ENCODE measurements at places on chromosomes 7 and 10. TPM values are rescaled to one million over a fixed set of nuclear protein-coding genes. Genes with fewer than 3 reads are reported as not detected.
A peak's percentile ranks its signal among the peaks of the same experiment; 100 is the strongest.

GRCh38 chr10:110781139-110781538, 90.6 kb upstream of the PDCD4 start:
- no peak overlapping the region for H3K4me3 ChIP-seq
- H3K27ac ChIP-seq = no peak overlapping the region
- H3K27me3 ChIP-seq = no peaks in the 10 kb centered on the region
- peaks cover 2% of the 10 kb centered on the region for H3K36me3 ChIP-seq
- DNase-seq = no peak
- peaks cover 79% of the 10 kb centered on the region for H3K4me1 ChIP-seq

The MYO1G gene
- total RNA-seq = 369 TPM

DNA sequence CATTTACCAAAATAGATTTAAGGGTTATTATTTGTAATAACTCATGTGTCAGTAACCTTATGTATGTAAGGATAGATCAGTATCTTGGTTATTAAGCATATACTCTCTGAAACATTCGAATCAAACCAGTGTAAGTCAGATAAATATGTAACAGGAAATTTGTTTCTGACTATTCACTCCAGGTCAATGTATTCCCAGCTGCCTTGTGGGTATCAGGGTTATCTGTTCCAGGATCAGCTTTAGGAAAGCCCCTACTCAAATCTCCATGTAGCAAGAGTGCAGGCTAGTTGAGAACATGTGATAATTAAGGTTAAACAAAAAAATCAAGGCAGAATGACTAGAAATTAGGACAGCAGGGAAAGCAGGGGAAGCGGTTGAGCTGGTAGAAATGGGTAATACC, 201.7 kb downstream of the AUTS2 start:
- no peak overlapping the region for H3K4me3 ChIP-seq
- no peak for DNase-seq
- H3K27me3 ChIP-seq = peaks cover 11% of the 10 kb centered on the region
- H3K36me3 ChIP-seq = no peaks in the 10 kb centered on the region
- H3K4me1 ChIP-seq = peaks cover 6% of the 10 kb centered on the region

The PRR15 gene
- not detected for total RNA-seq

The STEAP1 gene
- total RNA-seq = 0.69 TPM

DNA sequence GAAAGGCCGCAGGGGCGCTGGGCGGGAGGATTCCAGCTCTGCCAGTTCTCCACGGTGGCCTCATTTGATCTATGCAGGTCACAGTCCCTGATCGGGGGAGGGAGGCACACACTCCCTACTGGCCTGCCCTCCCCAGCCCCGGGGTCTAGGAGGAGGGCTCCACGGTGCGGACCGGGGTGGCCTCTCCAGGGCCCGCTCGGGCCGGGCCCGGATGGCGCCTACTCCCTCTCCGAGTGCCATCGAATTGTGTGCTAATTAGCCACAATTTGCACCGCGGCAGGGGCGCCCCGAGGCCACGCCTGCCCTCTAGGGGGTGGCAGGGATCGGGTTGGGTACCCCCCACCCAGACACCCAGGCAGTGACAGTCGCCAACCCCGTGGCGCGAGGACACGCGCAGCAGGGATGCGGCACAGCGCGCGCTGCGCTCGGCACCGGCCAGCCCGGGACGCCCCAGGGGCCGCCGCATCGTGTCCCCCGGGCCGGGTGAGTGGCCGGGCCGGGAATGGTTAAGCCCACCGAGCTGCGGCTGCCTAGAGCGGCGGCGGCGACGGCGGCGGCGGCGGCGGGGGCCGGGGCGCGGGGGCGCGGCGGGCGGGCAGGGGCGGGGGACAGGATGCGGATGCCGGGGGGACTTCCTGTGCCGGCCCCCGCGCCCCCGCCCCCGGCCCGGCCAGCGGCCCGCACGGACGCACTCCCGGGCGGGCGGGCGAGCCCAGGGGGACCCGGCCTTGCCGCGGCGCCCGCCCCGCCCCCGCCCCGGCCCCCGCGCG, at the start of gene ZNF853:
TSS of gene ZNF853 (plus strand) at position 658 of the 770 bp plus-strand sequence. CDS start 565 bp downstream, outside the sequence.
- H3K4me3 ChIP-seq = peak within 1 kb of the TSS; percentile 69
- DNase-seq = peak; percentile 29
- peaks cover 13% of the 10 kb centered on the region for H3K4me1 ChIP-seq
- H3K36me3 ChIP-seq = no peaks in the 10 kb centered on the region

The GIMAP4 gene
- total RNA-seq = 135 TPM

The SEMA3C gene
- not detected for total RNA-seq

The LAMB4 gene
- total RNA-seq = not detected

GRCh38 chr10:131746785-131747184, 154.0 kb upstream of the PPP2R2D start:
- H3K27me3 ChIP-seq = peaks cover 22% of the 10 kb centered on the region
- no peak for DNase-seq
- H3K4me3 ChIP-seq = no peak overlapping the region
- H3K27ac ChIP-seq = no peak overlapping the region
- no peaks in the 10 kb centered on the region for H3K36me3 ChIP-seq

The LRIT2 gene
- total RNA-seq = not detected

The CLDN15 gene
- 16.4 TPM for total RNA-seq

DNA sequence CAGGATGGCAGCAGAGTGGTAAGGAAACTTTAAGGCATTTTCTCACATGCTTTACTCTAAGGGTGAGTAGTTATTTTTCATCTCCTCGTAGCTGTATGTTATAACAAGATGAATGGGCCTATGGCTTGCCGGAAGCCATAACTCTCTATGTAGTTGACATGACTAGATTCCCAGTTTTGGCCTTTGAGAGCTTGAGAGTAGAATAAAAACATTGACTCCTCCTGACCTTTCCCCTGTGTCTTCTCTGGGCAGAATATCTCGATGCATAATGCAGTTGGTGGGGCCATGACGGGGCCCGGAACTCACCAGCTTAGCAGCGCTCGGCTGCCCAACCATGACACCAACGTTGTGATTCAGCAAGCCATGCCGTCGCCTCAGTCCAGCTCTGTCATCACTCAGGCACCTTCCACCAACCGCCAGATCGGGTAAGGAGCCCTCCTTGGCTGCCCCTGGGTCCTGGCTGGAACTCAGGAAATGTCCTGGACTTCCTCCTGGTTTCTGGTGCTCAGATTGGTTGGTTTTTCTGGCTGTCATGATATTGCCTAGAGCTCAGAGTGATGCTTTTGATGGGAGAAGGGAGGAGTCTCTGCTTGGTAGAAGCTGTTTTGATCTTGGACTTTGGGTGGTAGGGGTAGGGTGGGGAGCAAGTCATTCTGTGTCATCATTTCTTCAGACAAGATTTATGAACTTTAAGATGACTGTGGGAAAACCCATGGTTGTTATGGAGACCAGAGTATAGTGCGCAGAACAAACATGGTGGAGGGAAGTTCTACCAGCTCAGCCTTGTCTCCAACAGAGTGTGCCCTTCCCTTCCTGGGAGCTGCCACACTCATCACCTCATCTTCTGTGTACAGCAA, 158.0 kb downstream of the CREB5 start:
- peaks cover 10% of the 10 kb centered on the region for H3K27me3 ChIP-seq
- no peak overlapping the region for H3K27ac ChIP-seq
- DNase-seq = no peak
- H3K4me1 ChIP-seq = no peaks in the 10 kb centered on the region
- H3K4me3 ChIP-seq = no peak overlapping the region

DNA sequence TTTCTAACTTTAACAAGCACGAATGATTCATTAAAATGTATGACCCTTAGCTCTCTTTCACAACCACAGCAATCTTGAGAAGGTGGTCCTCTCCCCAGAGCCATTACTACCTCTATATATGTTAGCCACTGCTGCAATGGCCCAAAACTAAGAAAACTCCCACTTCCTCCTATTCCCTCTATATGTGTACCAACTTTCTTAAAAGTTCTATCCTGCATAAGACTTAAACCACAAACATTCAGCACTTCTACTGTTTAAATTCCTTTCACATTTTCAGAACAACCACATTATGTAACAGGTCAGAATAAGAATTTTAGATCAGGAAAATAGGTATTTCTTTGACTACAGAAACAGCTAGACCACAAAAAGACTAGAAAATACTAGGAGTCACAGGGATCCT, 36.2 kb downstream of the WASL start:
- no peak for DNase-seq
- H3K4me3 ChIP-seq = no peak overlapping the region
- H3K27ac ChIP-seq = peak overlapping the region; percentile 23
- no peaks in the 10 kb centered on the region for H3K27me3 ChIP-seq
- H3K4me1 ChIP-seq = peaks cover 55% of the 10 kb centered on the region

The C7orf33 gene
- total RNA-seq = not detected

- peaks cover 39% of the 10 kb centered on the region for H3K4me1 ChIP-seq
- H3K4me3 ChIP-seq = peak overlapping the region; percentile 86
- peak overlapping the region; percentile 96 for H3K27ac ChIP-seq
- peaks cover 11% of the 10 kb centered on the region for H3K36me3 ChIP-seq
- H3K27me3 ChIP-seq = no peaks in the 10 kb centered on the region
These were observed 758 bp downstream of the TMEM168 start for GRCh38 chr7:112789453-112789816.

The TMEM120A gene
- 15.3 TPM for total RNA-seq

The ADGRA1 gene
- not detected for total RNA-seq

DNA sequence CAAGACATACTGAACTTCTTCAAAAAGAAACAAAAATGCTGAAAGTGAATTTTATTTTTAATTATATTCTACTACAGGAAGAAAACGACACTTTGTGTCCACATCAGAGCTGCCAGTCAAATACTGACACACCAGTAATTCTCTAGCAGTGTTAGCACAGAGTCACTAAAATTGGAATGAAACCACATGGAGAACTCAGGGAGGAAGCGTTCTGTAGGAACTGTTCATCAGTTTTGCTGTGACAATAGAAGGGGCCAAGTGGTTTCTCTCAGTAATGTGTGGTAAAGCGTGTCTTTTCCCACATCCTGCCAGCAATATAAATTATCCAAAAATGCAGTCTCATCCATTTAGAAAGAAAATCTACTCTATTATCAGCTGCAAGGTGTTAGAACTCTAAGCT, 683.3 kb downstream of the GRM8 start:
- no peak overlapping the region for H3K4me3 ChIP-seq
- H3K4me1 ChIP-seq = no peaks in the 10 kb centered on the region
- no peak overlapping the region for H3K27ac ChIP-seq
- DNase-seq = no peak
- H3K27me3 ChIP-seq = no peaks in the 10 kb centered on the region

DNA sequence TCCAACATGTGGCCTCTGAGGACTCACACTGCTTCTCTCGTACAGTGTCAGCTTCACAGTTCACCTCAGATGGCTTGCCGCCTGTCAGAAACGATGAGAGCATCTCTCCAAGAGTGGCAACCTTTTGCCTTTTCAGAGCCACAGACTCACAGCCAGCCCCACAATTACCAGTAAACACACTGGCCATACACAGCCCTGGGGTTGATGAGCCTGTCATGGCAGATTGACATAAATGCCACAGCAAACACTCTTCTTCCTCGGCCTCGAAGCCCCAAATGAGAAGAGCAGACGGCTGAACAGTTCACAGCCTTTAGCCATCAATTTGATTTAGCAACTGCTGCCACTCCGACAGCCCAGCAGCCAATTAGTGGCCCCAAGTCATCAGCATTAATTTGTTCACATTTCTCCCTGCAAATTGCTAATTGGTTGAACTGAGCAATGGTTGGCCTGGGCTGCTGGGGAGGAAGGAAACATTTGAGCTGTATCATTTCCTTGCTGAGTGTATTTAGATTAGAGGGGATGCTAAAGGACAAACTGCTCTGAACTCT, 1142.9 kb downstream of the SORCS3 start:
- no peaks in the 10 kb centered on the region for H3K4me1 ChIP-seq
- no peak overlapping the region for H3K4me3 ChIP-seq
- no peak overlapping the region for H3K27ac ChIP-seq
- DNase-seq = no peak

The WIPF3 gene
- total RNA-seq = not detected

DNA sequence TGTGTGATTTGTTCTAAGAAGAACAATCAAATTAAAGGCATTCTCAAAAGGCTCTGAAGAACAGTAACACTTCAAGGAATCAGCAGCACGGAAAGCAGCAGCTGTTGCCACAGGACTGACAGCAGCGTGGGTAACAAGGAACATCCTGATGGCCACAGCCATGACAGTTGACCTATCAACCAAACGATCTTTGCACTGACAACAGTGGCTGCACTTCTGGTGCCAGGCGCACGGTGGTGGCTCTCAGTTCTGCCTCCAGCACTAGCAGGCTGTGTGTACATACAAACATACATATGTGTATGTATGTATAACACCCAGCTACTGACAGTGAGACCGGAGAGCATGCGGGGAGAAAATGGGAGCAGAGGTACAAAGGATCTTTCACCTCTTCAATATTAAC, 114.1 kb downstream of the ZFAND4 start:
- no peaks in the 10 kb centered on the region for H3K27me3 ChIP-seq
- H3K4me3 ChIP-seq = no peak overlapping the region
- peak overlapping the region; percentile 65 for H3K27ac ChIP-seq
- peaks cover 30% of the 10 kb centered on the region for H3K4me1 ChIP-seq

The NPC1L1 gene
- 0.04 TPM for total RNA-seq

- no peak overlapping the region for H3K4me3 ChIP-seq
- DNase-seq = no peak
- no peaks in the 10 kb centered on the region for H3K27me3 ChIP-seq
- H3K27ac ChIP-seq = no peak overlapping the region
These were observed 64.2 kb downstream of the MYOF start for GRCh38 chr10:93417921-93418320.

The MBL2 gene
- not detected for total RNA-seq

DNA sequence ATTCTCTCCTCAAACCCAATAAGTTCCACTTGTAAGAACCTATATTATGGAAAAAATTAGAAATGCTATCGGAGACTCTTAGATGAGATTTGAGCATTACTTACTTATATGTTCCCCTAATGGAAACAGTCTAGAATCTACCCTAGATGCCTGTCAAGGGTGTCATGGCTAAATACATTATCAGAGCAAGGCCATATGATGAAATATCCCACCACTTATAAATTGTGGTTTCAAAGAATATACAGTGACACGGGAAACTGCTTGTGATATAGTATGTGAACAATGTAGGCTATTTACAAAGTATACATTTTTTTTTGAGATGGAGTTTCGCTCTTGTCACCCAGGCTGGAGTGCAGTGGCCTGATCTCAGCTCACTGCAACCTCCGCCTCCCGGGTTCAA, 46.3 kb upstream of the CTBP2 start:
- peaks cover 2% of the 10 kb centered on the region for H3K27me3 ChIP-seq
- no peaks in the 10 kb centered on the region for H3K4me1 ChIP-seq
- no peak overlapping the region for H3K27ac ChIP-seq
- H3K36me3 ChIP-seq = no peaks in the 10 kb centered on the region
- H3K4me3 ChIP-seq = no peak overlapping the region
- no peak for DNase-seq

The CYP2E1 gene
- 0.25 TPM for total RNA-seq

DNA sequence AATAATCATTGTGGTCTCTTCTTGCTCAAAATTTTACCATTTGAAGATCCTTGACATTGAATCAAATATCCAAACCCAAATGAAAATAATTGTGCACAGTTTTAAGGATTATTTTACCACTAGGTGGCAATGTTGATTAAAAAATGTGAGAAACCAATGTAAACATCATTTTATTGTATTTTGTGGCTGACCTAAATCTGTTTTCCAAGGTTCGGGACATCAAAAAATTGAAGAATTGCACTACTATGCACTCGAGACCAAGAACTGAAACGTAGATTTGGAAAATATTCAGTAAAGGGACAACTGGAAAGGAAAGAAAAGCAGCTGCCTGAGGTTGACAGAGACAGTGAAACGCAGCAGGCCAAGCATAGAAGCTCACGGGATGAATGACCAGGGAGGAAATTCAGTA, 259.3 kb downstream of the SNX13 start:
- H3K27ac ChIP-seq = no peak overlapping the region
- H3K36me3 ChIP-seq = no peaks in the 10 kb centered on the region
- H3K4me3 ChIP-seq = no peak overlapping the region
- DNase-seq = no peak

The UNC5B gene
- total RNA-seq = 0.09 TPM

Data from activated CD4-positive, alpha-beta T cell treated with anti-CD3 and anti-CD28 coated beads for 36 hours (primary cell).